ENCODE measurements at places on chromosomes 7 and 10.

GRCh38 chr10:17833656-17834055 lies 24.5 kb downstream of the MRC1 start:
- no peak for DNase-seq

DNA sequence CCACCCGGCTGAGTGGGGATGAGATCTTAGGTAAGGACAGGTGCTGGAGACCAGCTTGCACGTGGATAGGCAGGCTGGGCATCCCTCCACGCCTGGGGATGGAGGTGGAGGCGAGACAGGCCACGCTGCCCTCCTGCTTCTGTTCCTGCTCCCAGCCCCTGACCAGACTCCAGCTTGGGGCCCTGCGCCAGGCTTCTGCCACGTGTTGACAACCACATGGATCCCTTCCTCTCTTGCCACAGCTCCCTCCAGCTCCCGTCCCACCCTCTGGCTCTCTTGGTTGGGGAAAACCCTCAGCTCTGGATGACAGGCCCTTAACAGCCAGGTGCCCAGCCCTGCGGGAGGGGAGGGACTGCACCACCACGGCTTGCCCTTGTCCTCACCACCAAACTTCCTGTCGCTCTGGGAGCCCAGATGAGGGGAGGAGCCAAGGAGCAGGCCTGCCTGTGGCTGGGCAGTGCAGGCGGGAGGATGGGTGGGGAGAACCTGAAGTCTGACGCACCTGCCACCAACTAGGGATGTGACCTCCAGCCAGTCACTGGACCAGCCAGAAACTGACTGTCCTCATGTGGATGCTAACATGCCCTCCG lies 36.0 kb downstream of the KCNH2 start:
- peak; percentile 71 for DNase-seq

- no peak for DNase-seq
Measured at GRCh38 chr7:150983893-150984368, 5.8 kb upstream of the KCNH2 start.

GRCh38 chr10:49353026-49353894 lies 42.6 kb downstream of the DRGX start:
- no peak for DNase-seq

- DNase-seq = no peak
Measured at GRCh38 chr10:21368022-21368582, 157.4 kb downstream of the SKIDA1 start.

GRCh38 chr7:107312418-107312817 lies 143.6 kb downstream of the HBP1 start:
- DNase-seq = no peak

DNA sequence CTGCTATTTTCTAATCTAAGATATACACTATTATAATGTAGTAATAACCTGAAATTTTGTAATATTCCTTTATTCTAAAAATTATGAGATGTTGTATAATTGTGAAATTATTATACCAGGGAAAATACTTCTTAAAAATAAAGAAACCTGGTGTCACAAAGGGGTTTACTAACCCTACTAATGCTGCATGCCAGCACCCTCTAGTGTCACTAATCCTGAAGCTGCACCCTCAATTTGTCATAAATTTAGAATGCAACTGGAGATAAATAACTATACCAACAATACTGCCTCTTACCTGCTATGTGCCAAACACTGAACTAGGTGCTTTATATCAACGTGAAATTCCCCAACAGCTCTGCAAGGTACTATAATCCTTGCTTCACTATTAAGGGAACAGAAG lies 30.8 kb downstream of the TM9SF3 start:
- DNase-seq = no peak

- DNase-seq = no peak
Measured at GRCh38 chr7:79949778-79950177, 184.9 kb upstream of the GNAI1 start.

- no peak for DNase-seq
Measured at GRCh38 chr7:76165106-76165972, 36.4 kb upstream of the SRRM3 start.

- DNase-seq = no peak
Measured at GRCh38 chr10:4581929-4582328, 244.1 kb upstream of the AKR1E2 start.

All from activated T-cell treated with anti-CD3 and anti-CD28 coated beads, Interleukin-2, amount 50 U/mL, for 48 hours (primary cell).